ENCODE measurements at places on chromosomes 16 and 17.
A peak's percentile ranks its signal among the peaks of the same experiment; 100 is the strongest.

DNA sequence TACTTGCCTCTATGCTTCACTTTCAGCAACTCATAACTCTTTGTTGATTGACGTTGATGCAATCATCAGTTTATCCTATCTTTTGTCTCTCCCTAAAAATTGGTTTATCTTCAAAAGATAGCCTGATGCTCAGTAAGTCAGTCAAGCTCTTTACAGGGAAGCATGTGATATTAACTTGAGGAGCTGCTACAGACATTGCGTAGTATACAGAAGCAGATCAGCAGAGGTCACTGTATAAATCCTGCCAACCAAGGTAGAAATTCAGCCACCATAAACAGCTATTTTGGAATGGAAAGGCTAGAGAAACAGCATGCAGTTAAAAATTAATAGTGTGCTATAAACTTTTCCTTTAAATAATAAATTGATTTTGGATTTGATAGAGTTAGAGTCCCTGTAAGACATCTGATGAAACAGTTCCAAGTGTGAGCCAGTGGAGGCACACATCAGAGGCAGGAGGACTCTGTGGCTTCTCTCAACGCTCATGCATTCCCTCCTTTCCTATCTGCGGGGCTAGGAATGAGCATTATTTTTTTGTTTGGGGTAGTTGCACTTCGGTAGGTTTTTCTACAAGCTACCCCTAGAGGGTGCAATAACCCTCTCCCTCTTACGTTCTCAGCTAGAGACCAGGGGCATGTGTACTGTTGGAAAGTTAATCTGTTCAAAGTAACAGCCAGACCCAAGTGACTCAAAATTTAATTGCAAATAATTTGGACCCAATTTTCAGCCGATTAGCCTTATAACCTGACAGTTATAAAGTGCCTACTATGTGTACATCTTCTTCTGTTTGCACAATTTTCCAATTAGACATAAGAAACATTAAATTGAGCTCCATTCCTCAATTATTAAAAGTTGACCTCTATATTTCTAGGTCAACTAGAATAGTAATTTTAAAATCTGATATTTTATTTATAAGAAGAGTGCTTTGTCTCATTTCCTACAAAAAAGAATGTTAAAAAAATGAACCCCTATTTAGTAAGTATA lies 647.7 kb upstream of the SOX9 start:
- peak; percentile 57 for DNase-seq

DNA sequence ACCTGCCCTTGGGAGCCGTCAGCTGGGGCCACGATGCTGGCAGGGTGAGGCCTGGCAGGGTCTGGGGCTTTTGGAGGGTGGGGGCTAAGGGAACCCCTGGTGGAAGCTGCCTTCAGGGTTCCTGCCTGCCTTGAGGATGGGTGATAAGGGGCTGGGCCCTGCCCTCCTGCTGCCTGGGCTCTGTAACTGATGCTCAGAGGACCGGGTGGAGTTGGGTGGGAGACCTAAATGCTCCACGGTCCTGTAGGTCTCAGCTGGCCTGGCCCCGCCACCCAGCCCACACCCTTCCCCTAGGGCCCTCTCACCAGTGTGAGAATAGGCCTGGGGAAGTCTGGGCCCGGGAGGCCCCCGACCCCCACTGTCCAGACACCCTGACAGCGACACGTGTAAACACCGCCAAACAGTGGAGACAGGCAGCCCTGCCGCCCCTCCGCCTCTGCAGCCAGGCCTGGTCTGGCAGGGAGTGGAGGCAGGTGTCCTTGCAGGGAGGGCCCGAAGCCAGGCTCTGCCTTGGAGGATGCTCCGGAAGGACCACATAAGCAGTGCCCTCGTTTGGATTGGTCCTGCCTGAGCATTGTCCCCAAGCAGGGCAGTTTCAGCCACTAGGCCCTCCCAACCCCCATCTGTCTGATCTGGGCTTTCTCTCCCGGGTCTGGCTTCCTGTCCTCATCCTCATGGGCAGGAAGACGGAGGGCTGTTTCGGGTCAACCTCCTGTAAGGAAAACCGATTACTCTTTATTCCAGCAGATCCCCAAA lies 6.5 kb upstream of the BAHCC1 start:
- no peak for DNase-seq

DNA sequence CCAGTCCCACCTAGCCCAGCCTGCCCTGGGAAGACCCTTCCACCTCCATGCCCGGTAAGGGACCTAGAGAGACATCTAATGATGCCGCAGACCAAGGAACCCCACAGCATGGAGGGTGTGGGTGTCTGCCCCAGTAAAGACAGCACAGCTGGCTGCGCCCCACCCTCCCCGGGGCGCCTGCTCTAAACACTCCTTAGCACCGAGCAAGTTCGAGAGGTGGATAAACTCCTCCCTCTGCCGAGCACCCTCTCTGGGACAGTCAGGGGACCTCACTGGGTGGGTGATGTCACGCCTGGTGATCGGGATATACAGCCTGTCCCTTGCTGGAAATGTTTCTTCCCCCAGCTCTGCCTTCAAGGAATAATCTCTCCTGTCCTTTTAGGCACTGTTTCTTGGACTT lies 16.7 kb upstream of the DNAI2 start:
- DNase-seq, result no peak

GRCh38 chr16:7745276-7745675 lies 412.6 kb downstream of the RBFOX1 start:
- DNase-seq, result no peak

GRCh38 chr17:42670789-42671657 lies 5.8 kb downstream of the PLEKHH3 start:
- no peak for DNase-seq

DNA sequence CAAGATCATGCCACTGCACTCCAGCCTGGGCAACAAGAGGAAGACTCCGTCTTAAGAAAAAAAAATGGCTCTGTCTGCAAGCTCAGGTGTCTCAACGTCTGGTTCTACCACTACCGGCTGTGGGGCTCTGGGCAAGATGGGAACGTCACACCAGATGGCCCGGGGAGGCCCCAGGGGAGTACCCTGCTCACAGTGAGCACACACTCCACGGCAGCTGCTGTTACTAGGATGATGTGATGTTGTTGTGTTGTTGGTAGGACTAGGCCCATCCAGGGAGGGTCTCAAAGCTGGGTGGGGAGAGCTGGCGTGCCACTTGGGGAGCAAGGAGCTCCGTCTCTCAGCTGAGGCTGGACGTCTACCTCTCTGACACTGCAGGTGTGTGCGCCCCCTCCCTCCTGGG lies 9.4 kb upstream of the NPTX1 start:
- DNase-seq, result no peak

GRCh38 chr17:57370037-57370581 lies 113.8 kb downstream of the MSI2 start:
- peak; percentile 94 for DNase-seq

DNA sequence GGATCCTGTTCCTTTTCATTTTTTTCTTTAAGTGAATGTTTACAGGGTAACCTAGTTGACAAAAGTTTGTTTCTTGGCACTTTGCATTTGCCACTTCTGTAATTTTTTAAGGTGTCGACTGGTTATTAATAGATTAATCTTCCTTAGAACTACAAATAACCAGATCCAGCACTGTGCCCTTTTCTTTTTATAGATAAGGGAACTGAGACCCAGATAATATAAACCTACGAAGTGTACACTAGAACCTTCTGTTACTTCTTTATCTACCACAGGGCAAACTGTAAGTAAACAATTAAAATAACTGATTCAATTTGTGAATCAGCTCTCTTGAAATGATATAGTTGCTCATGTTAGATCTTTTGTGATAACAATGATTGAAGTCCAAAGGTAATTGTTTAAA lies 55.4 kb downstream of the NLK start:
- DNase-seq, result no peak

GRCh38 chr17:60864708-60865005 lies 187.0 kb downstream of the BCAS3 start:
- DNase-seq, result no peak

GRCh38 chr17:83002118-83002805 lies 77.1 kb upstream of the METRNL start:
- DNase-seq, result no peak

DNA sequence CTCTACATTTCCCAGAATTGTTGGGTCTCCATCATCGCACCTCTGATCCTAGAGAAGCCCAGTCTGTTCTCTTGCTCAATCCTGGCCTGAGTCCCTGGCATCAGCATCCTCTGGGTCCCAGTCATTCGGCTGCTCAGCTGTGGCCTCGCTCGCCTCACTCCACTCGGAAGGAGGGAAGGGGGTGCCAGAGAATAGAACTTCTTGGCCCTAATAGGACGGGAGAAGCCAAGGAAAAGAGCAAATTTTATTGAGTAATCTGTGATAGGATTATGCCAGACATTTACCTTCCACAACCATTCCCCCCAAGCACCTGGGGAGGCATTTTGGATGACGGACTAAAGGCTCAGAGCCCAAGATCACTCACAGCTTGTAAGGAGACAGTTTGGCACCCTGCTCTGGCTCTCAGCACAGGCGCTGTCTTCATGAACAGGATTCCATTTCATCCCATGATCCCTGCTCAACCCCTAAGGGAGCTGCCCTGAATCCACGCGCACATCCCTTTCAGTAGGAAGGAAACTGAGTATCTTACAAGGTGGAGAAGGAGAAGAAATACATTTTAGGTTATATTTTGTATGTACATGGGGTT lies 498 bp upstream of the CLEC10A start:
- no peak for DNase-seq

GRCh38 chr16:77327717-77328116 lies 107.1 kb downstream of the ADAMTS18 start:
- no peak for DNase-seq

DNA sequence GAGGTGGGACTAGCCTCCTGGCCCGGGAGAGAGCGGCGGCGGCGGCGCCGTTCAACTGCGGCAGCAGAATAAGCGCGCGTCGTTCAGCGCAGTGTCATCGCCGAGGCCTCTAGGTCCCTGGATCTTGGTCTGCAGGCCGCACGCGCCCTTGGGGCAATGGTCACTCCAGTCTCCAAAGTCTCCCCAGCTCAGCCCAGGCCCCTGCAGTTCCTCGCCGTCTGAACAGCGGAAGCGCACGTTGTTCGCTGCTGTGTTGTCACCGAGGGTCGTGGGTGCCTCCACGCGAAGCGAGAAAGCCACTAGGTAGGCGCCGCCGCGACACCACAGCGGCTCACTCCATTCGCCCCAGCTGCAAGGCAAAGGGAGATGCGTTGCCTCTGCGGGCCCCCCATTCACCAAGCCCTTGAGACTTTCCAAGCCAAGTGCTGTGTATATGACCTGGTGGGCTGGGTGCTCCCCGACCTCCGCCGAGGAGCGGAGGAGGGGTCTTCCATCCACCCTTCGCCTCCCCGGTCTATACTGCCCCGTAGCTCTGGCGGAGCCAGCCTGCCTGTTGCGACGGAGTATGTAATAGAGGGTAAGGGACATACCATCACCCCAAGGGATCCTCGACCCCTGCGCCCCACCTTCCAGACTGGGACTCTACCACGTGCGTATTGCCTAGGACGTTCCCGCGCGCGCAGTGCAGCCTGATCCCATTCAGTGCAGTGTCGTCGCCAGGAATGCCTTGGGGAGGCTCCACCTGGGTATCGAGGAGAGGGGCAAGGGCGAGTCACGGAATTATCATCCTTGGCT lies 656 bp downstream of the VMO1 start:
- DNase-seq, result peak; percentile 6

GRCh38 chr16:16143038-16143763 lies 80.1 kb downstream of the ABCC6 start:
- no peak for DNase-seq

GRCh38 chr16:72894293-72895151 lies 153.4 kb downstream of the ZFHX3 start:
- DNase-seq, result no peak

- DNase-seq, result no peak
Measured at GRCh38 chr16:9090101-9090959, 1.1 kb upstream of the HAPSTR1 start.

DNA sequence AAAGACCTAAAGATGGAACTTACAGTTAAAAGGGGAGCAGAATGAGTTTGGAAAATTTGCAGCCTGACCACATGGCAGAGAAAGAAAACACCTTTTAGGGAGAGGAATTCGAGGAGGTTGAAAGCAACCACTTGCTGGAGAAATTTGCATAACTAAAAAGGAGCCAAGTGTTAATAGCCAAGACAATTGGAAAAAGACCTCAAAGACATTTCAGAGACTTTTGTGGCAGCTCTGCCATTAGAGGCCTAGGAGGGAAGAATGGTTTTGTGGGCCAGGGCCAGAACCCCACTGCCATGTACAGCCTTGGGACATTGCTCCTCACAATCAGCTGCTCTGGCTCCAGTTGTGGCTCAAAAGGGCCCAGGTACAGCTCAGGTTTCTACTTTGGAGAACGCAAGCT lies 338.5 kb downstream of the UTP18 start:
- DNase-seq, result no peak

DNA sequence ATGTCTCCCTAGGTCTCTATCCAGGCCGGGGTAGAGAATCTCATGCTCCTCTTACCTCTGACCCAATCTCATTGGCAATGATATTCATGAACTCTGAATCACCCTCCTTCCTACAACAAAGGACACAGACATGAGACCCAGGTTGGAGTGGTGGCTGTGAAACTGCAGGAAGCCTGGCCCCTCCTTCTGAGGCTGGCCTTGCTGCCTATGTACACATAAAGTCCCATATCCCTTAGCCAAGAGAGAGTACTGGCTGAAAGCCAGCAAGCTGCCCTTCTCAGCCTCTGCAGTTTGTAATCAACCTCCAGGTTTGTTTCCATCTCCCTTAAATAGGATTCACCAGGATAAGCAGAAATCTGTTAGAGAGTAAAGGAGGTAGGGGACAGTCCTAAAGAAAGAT lies 10.6 kb downstream of the AARSD1 start:
- DNase-seq, result peak; percentile 16

DNA sequence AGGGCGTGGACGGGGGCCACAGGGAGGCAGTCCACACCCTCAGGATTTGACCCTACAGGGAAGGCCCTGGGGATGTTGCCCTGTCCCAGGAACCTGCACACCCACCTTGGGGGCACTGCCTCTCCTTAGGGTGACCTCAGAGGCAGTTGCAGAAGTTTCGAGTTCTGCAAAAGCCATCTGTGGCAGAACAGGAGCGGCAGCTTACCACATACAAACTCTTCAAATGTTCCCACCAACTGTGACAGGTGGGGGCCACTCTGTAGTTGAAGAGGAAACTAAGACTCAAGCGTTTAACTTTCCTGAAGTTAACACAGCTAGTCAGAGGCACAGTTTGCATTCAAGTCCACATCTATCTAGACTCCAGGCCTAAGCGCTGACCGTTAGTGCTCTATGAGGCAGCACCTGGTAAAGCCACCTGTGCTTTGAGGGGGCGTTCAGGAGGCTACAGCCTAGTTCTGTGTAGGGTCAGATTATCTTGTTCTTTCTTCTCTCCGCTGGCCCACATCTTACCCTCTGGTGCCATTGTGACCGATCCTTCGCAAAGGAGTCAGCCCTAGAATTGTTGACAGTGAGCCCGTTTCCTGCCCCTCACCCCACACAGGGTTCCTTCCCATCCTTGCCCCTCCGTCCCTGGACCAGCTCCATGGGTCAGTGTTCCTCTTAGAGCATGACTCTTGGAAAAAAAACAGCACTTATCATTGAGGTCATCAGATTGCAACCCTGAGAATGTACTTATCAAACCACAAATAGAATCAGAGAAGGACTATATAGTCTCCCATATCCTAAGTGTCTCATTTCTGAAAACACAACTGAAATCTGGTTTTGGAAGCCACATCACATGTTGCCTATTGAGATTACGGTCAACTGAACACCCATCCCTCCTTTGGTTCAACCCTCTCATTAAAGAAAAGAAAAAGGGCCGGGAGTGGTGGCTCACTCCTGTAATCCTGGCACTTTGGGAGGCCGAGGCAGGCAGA lies 45.4 kb downstream of the CDH1 start:
- no peak for DNase-seq

All from iris pigment epithelial cell (primary cell).